NCI-H1092 (cell line): ENCODE measurements at places on chromosomes 13 and 19.
A peak's percentile ranks its signal among the peaks of the same experiment; 100 is the strongest.

DNA sequence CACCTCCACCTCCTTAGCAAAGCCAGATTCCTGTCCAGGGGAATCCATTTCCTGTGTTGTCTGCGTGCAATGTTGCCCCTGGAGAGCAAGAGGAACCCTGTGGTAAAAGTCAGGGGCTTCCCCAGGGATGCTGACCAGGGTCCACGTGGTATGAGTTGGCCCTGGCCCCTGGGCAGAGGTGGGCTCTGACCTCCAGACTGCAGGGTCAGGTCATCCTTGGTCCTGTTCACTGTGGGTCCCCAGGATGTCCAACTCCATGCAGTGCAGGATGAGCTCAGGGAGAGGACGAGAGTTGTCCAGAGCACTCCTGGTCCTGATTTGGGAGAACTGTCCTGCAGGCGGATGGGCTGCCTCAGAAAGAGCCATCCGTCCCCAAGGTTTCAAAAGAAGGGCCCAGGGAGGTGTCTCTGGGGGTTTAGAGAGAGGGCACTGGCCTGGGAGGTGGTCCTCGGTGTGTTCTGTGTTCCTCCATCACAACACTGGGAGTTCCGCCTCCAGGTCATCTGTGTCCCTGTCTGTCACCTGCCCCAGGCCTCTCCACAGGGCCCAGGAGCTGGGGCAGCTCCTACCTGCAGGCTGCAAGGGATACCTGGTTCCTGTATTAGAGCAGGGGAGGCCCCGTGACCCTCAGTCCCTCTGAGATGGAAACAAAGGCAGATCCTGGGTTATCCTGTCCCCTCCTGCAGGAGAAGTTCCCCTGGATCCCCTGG lies 1.2 kb upstream of the CEACAM4 start:
- no peak for DNase-seq

DNA sequence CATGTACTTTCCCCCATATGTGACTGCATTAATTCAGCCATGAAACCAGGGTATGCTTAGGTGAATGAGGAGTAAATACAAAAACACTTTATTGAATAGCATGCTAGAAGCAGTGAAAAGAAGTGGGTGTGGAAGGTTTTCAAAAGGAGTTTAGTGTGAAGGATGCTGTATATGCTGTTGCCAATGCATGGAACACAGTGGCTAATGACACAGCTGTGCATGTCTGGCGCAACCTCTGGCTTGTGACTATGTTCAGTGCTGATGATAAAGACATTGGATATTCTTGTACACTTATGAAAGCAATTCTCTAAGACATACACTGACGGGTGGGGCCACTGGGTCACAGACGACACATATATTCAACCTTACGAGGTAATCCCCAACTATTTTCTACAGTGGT lies 55.2 kb downstream of the SOX21 start:
- DNase-seq, result no peak

GRCh38 chr13:25406377-25406776 lies 34.6 kb downstream of the ATP8A2 start:
- peak; percentile 26 for DNase-seq

DNA sequence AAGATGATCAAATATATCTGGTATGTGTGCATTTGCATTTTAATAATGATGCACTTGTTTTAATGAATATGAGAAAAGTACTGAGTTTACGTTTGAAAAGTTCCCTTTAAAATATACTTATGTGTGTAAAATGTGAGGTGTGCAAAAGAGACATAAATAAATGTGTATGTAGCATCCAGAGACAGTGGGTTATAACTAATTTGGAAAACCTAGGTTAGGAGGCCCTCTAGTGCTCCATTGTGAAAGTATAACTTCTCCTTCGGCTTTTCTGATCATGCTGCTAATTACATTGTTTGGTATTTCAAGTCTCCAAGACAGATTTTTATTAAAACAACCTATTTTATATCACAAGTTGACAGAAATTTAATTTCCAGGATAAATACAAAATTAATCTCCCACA lies 30.1 kb downstream of the SCEL start:
- peak; percentile 28 for DNase-seq

DNA sequence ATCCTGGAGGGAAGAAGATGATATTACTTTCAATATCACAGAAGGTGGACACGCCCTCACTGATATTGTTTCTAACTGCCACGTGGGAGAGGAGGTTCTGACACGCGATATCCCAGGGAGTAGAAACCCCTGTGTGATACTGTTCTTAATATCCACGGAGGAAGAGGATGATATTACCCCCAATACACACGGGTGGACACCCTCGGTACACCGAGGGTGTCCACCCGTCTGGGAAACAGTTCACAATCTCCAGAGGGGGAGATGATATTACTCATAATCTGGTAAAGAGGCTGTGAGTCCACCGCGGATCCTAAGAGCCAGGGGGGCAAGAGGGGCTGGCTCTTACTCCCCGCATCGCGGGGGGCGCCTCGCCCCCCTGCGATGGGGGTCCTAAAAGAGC lies 29.7 kb upstream of the RGCC start:
- no peak for DNase-seq

- no peak for DNase-seq
Measured at GRCh38 chr13:40402931-40403431, 263.5 kb downstream of the FOXO1 start.

DNA sequence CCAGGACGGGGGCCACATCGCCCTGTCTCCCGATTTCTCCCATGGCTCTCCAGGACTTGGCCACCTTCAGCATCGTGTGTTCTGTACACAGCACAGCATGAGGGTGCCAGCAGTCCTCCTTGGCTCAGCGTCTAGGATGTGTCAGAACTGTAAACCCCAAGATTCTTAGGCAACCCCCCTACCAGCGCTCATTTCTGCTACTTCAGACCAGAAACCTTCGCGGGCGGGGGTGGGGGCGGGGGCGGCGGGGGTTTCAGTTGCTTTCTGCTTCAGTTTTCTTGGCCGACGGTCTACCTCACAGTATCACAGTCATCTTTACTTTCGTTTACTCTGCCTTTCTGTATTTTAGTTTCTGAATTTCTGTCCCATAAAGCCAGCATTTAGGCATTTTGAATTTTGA lies 82.4 kb downstream of the GGACT start:
- DNase-seq, result no peak

DNA sequence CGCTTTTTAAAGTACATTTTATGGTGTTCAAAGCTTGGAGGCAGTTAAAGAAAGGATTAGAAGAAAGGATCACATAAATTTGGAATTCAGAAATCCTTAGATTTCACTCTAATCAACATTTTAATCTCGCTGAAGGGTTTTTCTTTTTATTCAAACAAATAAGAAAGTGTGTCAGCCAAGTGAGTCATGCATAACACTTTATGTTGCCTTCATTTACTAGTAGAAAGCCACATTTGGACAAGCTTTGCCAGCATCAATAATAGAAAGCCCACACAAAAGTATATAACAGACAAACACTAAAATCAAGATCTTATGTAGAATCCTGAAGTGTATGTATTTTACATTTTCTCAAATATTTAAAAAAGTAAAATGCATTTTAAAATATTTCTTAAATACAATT lies 154.9 kb upstream of the TRPC4 start:
- no peak for DNase-seq

- DNase-seq, result no peak
Measured at GRCh38 chr13:109380457-109380856, 405.9 kb downstream of the IRS2 start.

DNA sequence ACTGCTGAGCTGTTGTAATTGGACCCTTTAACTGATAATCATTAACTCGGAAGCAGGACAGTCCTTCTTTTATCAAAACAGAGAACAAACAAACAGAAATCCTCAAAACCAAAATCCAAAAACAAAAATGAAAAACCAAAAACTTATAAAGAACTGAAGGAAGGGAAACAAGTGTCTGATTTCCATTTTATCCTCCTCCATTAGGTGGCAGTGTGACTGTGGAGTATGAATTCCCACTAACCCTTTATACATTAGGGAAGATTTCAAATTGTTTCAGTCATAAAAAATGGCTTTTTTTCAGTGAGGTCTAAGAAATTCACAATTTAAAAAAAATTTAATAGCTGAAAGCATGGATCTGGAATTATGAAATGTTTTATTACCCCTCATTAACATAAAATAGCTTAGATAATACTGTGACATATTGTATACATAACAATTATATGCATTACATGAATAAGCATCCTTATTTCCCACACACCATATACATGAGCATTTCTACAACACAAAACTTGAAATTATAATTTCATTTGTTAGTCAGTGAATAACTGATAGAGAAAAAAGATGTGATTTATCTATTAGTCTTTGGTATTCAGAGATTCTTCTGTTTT lies 1074.3 kb upstream of the PCDH9 start:
- DNase-seq, result peak; percentile 29

GRCh38 chr13:93218583-93218982 lies 8.0 kb upstream of the GPC6 start:
- no peak for DNase-seq

- DNase-seq, result no peak
Measured at GRCh38 chr13:113815151-113816058, 48.5 kb downstream of the GAS6 start.

DNA sequence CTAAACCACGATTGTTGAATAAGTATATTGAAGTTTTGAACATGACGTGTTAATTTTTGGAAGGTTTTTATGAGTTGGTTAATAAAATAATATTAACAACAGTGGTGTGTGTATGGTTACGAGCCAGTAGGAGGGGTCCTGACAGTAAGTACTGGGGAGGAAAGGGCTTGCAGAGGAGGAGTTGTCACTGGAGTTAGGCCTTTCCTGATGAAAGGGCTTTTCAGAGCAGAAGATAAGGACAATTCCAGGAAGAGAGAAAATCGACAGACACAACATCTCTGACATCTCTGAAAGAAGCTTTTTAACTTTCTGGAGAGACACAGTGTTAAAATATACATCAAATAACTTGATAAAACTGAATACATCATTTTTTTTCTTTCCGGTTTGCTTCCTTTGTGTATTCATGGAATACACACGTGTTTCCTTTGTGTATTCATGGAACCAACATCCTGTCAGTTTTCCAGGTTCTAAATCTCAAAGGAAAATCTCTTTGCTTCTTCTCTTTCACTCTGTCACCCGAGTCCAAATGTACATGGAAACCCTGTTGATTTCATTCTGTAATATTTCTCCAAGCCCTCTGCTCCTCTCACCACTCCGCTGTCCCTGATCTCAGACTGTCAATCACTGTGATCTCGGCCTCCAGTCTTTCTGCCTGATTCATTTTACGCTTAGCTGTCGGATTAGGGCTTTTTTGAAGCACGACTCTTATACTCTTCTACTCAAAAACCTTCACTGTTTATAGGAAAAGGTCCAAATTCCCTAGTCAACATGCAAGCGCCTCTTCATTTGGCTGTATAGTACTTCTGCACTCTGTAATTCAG lies 374.4 kb downstream of the DLEU7 start:
- no peak for DNase-seq

DNA sequence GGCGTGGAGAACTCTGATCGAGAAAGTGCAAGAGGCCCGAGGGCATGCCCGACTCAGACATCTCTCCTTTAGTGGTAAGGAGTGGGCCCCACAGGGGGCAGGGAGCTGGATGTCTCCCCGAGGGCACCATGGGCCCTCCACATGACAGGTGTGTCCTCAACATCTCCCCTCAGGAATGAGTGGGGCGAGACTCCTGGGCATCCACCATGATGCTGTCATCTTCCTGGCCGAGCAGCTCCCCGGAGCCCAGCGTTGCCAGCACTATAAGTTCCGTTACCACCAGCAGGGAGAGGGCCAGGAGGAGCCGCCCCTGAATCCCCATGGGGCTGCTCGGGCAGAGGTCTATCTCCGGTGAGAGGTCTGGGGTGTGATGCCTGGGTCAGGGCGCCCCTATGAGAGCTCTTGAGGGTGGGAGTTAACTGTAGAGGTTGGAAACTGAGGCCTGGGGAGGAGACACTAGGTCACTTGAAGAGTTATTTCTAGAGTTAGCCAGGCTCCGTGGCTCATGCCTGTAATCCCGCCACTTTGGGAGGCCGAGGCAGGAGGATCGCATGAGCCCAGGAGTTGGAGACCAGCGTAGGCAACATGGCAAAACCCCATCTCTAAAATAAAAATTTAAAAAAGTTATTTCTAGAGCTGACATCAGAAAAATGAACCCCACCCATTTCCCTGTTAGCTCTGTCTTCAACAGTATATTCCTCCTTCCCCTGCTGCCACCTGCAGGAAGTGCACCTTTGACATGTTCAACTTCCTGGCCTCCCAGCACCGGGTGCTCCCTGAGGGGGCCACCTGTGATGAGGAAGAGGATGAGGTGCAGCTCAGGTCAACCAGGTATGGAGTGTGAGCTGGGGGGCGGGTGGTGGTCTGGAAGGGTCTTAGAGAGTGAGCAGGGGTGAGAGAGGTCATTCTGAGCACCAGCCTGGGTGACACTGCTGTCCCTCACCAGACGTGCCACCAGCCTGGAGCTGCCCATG lies 5.1 kb downstream of the IGFLR1 start:
- DNase-seq, result no peak

- no peak for DNase-seq
Measured at GRCh38 chr19:39595950-39596349, 6.4 kb upstream of the LGALS13 start.

DNA sequence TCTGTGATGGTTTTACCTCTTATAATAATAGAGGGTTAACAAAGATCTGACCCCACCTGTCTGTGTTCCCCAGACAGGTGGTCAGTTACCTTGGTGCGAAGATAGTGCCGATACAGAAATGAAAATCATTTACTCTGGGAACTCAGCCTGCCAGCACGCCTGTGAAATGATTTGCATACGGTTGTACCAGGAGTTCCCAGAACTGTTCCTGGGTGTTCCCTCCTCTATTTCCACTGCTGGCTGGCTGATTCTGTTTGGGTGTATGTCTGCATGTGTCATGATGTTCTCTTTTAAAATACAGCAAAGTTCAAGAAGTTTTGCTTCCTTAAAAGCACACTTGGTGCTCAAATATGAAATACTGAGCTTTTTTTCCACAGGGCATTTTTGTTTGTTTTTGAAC lies 527.1 kb downstream of the FGF9 start:
- DNase-seq, result no peak

GRCh38 chr19:33199441-33200265 lies 5.5 kb downstream of the LRP3 start:
- DNase-seq, result no peak

- no peak for DNase-seq
Measured at GRCh38 chr13:114152831-114153371, 20.5 kb upstream of the RASA3 start.

- no peak for DNase-seq
Measured at GRCh38 chr13:72437458-72437857, 290.0 kb downstream of the MZT1 start.

DNA sequence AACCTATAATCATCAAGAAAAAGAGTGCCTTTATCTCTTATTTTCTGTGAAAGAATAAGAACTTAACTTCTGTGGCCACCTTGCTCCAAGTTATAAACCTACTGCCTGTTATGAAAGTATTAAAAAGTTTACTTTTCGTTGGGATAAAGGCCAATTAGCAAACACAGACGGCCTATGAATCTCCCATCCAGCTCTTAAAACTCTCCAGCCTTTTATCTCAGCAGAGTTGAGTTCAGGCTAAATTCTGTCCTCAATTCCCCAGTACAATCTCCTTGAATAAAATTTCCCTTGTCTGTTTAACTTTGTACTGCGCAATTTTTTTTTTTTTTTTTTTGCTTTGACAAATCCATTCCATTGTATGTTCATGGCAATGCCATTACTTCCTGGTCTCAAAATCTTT lies 1058.4 kb downstream of the SLITRK5 start:
- no peak for DNase-seq
